ENCODE measurements at places on chromosomes 5 and 9.
A peak's percentile ranks its signal among the peaks of the same experiment; 100 is the strongest.

GRCh38 chr9:132547436-132547835, 35.0 kb upstream of the BARHL1 start:
- DNase-seq: no peak

GRCh38 chr5:118793652-118794051, 194.7 kb downstream of the DTWD2 start:
- DNase-seq: no peak

GRCh38 chr5:138092301-138092700, 8.5 kb downstream of the WNT8A start:
- no peak for DNase-seq

DNA sequence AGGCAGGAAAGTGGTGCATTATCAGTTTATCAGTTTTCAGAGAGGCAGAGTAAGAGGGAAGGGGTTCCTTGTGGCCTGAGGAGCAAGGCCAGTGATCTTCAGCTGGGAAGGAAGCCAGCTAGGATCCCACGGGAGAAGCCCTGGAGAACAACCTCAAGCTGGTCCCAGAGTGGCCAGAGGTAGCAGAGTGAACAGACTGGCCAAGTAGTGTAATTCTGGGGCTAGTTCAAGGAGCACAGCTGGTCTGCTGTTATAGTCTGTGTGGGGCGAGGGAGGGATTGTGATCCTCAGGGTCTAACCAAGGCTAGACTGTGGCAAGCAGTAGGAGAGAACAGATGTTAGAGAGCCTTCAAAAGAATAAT, 164.6 kb downstream of the CARTPT start:
- DNase-seq: no peak

DNA sequence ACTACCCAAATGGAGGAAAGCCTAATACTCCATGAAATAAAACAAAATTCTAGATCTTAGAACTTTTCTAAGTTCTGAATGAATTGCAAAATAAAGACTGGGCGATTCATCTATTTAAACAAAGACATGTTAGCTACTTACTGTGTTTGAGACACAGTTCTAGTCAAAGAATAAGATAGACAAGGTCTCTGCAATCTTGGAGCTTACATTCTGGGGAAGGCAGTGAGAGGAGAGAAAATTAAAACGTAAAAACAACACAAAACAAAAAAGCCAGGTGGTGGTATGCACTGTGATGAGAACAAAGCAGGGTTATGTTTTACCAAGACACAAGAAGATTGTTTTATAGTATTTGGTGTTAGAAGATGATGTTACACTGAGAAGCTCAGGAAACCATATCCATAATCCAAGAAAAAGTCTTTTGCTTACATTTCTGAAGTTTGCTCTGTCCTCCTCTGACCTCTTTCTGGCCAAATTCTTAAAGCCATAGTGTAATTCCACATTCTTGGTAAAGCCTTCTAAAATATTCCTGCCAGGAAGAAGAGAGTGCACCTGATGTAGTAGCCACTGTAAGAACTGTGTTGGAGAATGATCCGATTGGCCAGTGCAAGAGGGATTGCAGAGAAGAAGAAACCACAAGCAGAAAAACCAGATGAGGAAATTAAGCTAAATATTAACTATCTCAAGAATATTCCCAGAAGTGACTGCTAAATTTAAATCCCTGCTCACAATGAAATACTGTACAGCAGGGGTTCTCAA, 218.4 kb downstream of the PCSK1 start:
- DNase-seq: no peak

DNA sequence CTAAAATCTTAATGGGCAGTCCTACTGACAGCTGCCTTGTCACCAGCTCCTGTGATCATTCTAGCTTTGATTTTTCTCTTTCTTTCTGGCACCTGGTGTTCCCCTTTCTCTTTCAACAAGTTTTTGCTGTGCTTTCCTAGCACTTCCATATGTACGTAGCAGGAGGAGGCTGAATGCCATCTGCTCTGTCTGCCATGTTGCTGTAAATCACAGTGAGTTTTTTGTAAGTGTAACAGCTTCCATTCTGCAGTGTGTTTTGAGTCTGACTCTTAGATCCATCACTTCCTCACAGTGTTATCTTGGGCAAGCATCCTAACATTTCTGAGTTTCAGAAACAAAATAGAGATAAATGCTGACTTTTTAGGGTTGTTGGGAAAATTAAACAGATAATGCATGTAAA, 247.9 kb downstream of the DOCK8 start:
- no peak for DNase-seq

- peak; percentile 70 for DNase-seq
Observed at GRCh38 chr5:135829681-135830383, 4.6 kb upstream of the SLC25A48 start.

DNA sequence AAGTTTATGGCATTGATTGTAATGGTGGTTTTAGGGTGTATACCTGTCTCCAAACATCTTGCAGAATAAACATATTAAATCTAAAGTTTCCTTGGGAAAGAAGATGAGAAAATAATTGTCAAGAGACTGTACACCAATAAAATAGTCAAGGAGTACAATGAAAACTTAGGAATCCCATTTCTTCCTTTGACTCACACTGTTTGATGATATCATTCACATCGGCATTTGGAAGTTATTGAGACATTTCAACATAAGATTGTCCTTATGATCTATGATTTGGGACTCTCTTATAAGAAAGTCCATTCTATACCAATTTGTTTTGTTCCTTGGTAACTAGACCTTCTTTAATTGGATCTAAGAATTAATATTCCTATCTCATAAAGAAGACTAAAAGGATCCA, 482.7 kb downstream of the RAB3C start:
- DNase-seq: no peak

DNA sequence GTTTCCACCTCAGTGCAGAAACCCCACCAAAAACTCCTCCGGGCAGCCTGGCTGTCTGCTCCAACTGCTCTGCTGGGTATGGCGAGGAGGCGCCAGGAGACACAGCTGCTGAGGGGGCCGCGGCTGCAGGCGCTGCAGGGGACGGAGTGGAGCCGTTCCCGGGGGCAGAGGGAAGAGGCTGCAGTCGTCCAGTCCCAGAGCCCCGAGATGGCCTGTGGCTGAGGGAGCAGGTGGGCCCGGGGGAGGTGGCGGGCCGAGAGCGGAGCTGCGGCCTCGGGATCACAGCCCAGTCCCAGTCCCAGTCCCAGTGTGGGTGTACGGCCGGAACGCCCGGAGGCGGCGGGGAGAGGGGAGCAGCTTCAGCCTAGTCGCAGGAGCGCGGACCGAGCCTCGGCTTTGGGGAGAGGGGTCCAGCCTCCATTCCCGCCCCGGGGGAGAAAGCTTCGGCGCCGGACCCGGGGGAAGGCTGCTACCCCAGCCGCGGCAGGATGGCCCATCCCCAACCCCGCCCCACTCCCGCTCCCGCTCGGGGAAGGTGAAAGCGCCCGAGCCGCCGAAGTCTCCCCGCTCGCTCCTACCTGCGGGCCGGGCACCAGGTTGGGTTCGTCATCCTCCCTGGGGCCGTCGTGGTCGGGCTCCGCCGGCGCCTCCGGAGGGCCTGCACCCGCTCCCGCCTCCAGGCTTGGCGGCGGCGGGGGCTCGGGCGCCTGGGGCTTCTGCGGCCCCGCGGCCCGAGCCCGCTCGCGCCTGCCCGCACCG, 513 bp downstream of the FAM193B start:
- peak; percentile 81 for DNase-seq

DNA sequence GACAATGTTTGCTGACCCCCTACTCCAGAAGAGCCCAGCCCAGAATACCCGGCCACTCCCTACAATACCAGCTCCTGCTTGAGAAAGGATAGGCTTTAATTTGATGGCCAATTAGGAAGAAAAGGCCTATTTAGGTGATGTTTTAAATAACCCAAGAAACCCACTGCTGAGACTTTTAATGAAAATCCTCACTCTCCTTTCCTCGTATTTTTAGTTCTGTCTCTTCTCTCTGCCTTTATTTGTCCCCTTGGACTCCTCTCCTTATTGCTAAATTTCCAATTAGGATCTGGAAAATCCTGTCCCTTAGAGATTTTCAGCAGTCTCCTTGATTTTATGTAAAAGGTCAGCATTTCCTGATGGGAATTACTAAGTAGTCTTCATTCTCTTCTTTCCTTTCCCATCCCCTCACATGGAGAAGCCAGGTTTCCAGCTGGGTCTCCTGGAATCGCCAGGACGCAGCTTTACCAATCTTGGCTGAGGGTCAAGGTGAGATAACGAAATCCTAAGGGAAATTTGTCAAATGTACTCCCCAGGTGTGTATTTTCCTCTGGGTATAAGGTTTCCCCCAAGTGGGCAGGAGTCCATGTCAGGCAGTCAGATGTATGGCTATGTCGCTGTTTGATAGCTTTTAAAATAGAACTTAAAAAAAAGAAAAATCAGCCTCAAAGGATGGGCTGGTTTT, 11.7 kb downstream of the STC2 start:
- DNase-seq: no peak

DNA sequence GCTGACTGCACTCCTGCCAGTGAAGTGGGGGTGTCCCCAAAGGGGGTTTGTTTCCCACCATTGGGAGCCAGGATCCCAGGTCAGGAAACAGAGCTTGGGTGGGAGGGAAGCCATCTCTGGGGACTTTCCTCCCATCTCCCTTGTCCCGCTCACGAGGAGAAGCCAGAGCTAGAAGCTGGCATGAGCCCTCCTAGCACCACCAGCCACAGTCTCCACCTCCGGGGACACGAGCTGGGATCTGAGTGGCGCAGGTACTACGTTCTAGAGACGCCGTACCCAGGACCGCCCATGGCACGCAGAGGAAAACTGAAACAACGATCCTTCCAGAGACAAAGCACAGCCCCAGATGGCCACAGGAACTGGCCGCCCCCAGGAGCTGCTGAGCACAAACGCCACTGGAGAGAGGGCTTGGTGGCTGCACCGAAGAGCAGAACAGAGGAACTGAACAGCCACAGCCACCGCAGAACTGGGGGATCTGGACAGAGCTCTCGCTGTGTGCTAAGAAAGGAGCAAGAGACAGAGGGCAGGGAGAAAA, 29.8 kb downstream of the ADAMTS2 start:
- no peak for DNase-seq

DNA sequence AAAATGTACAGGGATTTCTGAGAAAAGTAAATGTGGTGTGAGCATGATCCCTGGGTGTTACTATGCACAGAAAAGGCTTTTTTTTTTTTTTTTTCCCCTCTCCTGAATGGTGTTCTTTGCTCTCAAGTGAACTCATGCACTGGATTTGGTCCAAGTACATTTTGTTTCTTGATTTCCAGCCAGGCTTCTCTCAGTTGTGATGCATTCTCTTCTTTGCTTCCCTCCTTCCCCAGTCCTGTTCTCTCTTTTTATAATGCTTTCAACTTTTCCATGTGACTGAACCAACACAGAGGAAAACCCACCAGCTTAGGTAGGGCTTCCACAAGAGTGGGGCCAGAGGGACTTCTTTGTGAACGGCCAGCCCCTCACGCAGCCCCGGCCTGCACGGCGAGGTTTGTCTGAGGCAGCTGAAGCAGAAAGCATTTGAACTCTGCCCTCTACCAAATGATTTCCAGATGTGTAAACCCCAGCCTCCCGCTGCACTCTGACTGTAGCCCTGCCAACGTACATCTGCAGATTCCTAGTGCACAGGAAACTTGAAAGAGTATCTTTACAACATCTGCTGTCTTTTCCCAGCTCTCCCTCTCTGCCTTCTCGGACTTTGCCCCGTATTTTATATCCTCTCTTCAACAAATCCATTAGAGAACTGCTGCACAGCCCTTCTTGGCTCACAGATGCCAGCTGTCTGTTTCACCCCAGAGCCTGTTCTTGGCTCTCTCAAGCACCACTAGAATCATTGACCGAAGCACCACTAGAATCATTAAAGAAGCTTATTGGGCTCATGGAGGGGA, 71.8 kb upstream of the CD180 start:
- DNase-seq: no peak

DNA sequence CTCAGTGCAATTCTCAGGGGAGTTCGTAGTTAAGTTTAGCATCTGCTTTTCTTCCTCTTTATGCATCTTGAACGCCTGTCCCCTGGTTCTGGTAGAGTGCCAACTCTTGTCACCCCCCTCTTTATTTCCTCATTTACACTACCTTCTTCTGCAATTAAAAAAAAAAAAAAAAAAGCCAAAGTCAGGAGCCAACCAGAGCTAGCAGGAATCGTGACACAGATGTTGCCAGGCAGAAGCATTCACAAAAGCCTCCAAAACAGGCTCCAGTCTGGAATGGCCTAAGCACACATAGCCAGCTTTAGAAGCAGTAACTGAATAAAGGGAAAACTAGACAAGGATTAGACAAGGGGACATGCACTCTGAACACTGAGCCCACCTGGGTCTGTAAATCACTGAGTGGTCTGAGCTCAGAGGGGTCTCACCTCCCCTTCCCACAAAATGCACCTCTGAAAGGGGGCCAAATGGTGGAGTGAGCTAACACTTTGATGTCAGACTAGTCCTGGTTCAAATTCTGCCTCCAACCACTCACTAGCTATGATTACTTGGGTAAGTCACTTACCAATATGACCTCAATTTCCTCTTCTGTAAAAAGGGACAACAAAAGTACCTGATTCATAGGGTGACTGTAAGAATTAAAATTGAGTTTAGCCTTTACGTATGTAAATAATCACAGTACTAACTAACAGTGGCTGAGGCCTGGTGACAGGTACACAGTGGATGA, 2.0 kb downstream of the CD74 start:
- DNase-seq: no peak

- DNase-seq: no peak
Observed at GRCh38 chr9:137217276-137218211, 4.5 kb downstream of the RNF208 start.

GRCh38 chr9:135328485-135329417, 150.8 kb upstream of the PPP1R26 start:
- no peak for DNase-seq

DNA sequence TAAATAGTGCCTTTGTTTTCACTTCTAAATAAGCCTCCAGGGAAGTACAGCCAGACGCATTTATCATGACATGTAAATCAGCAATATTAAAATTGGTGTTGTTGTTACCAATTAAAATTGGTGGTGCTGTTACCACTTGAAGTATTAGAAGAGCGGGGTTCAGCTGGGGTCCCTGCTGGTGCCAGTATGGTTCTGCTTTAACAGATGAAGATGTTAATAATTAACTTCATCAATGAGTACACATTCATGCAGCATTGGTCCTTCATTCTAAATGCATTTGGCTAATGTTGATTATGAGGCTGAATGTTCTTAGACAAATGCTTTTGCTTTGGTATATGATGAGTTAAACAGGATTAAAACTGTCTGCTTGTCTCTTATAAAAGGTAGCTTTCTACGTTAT, 67.6 kb upstream of the TMC1 start:
- no peak for DNase-seq

DNA sequence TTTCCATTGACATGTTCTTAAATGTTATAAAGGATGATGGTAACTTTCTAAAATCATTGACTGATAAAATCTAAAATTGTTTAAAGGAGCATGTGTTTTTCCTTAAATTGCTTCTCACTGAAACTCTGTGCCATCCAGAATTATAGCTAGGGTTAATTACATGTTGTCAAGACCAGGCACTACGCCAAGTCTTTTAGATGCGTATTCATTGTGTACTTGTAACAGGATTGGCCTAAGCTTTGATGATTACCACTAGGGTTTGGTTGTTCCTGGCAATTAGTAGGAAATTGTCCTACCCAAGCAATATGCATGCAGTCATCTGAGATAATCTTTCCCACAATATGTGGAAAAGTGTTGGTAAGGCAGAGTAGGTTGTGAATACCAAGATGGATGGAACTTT, 43.8 kb downstream of the PRKACG start:
- no peak for DNase-seq

- DNase-seq: no peak
Observed at GRCh38 chr5:77176429-77176828, 34.1 kb upstream of the PDE8B start.
